ENCODE measurements at places on chromosomes 1 and 21. TPM values are rescaled to one million over a fixed set of nuclear protein-coding genes. Genes with fewer than 3 reads are reported as not detected.

CLEC20A gene
- total RNA-seq: 0.40 TPM

ZZZ3 gene
- 55.4 TPM for total RNA-seq

- no peak for DNase-seq
Measured at GRCh38 chr1:87170157-87170556, 158.5 kb upstream of the LMO4 start.

GRCh38 chr1:222920169-222920568 is 105.3 kb downstream of the DISP1 start:
- no peak for DNase-seq

- DNase-seq: no peak
Measured at GRCh38 chr1:204414016-204414415, 2.4 kb upstream of the PPP1R15B start.

- DNase-seq: no peak
Measured at GRCh38 chr1:24970926-24971875, 41.1 kb upstream of the RUNX3 start.

DNA sequence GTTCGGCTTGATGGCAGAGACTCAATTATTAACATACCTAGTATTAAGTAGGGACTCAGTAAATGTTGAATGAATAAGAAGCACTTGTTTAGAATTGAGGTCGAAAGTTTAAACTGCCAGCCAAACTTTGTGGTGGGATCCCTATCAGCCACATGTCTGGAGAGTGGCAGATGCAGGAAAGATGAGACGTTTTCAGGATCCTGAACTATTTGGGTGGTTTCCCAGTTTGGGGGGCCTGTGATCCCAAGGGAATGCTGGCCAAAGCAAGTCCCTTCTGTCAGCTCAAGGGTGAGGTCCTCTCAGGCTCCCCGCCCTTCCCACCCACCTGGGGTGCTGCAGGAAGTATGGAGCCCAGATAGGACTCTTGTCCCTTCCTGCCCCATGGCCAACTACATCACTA is 38.6 kb downstream of the KCNC4 start:
- DNase-seq: no peak

DNA sequence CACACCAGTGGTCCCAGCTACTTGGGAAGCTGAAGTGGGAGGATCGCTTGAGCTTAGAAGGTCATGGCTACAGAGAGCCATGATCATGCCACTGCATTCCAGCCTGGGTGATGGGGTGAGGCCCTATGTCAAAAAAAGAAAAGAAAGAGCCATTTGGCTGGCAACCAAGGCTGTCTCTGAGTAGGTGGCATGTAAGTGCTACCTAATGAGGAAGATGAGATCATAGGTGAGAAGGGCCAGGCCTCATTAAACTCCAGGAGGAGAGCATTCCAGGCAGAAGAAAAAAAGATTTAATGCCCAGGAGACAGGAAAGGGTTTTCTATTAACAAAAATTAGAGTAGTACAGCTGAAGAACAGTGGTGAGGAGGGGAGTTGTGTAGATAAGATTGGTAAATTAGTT is 103.4 kb upstream of the ZNF678 start:
- no peak for DNase-seq

DNA sequence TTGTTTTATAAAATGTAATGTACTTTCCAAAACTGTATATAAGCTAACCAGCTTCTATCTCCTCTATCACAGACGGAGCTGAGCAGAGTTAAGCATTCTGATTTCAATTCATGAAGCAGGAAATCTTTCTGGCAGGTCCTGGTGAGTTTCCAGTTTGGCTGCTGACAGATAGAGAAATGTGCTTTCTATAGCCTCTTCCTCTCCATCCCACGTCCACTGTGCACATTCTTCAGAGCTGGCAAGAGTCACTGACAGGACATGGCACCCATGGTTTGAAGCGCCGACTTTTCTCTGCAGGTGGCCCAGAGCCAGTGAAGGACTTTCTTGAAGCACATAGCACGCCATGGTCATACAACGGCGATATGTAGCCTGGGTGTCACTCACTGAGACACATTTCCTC is 52.3 kb upstream of the POU2F1 start:
- no peak for DNase-seq

Measured in endodermal cell (in vitro differentiated cells).